T-helper 9 cell (primary cell): ENCODE measurements at places on chromosomes 13 and 19.
A peak's percentile ranks its signal among the peaks of the same experiment; 100 is the strongest.

GRCh38 chr13:104389691-104390090 is 1323.5 kb upstream of the SLC10A2 start:
- DNase-seq = no peak

DNA sequence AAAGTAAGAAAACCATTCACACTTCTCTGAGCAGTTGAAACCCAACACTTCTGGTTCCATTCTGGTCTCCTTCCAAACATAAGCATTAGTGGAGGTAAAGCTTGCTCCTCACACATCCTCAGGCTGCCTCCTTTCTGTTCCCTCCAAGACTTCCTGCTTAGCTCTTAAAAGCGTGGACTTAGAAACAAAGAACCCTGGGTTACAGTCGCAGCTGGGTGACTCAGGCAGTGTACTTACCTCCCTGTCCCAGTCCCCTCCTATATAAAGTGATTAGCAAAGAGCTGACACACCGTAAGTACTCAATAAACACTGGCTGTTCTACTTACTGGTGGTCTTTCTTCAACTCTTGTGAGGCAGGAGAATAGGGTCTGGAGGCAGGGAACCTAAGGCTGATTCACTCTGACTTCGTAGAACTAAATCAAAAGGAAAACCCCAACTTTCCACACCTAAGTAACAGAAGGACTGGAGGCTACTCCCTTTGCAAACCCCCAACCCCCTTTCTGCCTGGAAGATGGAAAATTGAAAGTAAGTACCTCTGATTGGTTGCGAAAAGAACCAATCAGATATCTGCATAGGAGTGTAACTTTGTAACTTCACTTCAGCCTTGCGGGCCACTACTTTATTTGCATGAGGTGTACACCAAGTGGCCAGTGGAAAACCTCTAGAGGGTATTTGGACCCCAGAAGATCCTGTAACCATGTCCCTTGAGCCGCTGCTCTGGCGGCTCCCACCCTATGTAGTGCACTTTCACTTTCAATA is 165.4 kb downstream of the SUCLA2 start:
- no peak for DNase-seq

GRCh38 chr13:110294622-110295021 is 12.3 kb downstream of the COL4A1 start:
- DNase-seq = no peak

- DNase-seq = no peak
Observed at GRCh38 chr19:50272263-50272897, 56.8 kb downstream of the KCNC3 start.

DNA sequence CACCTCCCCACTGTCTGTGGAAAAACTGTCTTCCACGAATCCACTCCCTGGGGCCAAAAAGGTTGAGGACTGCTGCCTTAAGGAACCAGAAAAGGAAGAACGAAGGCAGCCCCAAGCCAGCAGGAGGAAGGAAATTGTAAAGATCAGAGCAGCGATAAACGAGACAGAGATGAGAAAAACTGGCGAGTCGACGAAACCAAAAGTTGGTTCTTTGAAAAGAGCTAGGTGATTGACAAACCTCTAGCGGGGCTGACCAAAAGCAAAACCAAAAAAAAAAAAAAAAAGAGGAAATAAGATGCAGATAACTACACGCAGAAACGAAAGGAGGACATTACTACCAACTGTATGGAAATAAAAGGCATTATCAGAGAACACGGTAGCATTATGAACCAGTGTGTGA is 76.9 kb downstream of the GADD45B start:
- DNase-seq = peak; percentile 23

DNA sequence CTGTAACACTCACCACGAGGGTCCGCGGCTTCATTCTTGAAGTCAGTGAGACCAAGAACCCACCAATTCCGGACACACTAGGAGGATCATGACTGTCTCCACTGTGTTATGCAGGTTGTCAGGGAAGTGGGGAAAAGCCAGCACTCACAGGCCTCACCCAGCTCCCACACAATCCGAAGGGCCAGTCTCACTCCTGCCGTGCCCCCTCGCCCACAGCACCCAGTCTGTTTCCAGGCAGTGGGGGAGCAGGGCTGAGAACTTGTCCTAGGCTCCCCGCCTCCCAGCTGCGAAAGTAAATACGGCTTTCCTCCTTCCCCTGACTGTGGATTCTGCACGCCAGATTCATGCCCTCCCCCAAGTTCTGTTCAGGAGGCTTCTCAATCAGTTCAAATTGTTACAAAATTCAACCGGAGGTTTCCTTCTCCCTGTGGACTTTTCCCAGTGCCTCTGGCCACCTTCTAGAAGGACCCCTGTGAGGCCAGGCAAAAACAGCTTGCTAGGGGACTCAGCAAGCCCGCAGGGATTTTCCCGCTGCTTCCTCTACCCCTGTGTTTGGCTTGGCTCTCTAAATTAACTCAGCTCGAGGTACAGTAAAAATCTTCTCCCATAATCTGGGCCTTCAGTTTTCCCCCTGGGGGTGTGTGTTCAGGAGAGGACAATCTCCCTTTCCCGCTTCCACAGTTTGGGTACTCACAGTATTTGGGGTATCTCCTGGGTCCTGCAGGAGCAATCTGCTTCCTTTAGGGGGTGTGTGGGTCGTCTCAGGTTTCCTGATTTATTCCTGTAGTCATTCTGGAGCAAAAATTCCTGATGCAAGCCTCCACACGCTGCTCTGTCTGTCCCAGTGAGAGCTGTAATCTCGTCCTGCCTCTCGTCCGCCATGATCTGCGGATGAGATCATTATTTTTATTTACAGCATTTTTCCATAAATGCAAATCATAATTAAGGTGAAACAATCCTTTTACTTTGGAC is 899.8 kb downstream of the GPC5 start:
- DNase-seq = no peak

DNA sequence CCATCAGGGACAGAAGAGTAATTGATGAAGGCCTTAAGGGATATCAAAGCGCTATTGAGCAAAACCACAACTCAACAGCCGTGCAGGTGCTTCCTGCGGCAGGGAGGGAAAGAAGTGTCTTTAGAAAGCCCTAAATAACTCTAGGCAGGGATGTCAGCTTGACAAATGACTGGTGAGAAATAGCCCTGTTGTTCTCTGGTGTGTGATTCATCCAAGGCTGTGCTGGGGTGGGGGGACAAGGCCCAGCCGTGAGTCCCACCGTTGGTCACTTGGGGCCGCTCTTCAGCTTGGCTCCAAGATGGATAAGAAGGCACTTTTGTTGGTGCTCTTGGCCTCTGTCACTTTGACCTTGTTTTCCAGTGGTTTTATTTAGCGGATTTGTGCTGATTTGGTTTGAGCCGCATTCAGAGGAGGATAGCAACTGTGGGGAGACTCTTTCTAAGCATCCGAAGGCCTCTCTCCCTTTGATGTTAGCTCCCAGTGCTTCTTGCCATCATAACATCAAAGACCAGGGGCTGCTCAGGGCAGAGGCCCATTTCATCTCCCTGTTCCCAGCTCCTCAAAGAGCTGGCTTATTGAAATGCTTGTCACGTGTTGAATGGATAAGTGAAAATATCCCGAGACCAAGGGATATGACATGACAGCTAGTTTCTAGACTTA is 130.3 kb upstream of the SERP2 start:
- DNase-seq = no peak

DNA sequence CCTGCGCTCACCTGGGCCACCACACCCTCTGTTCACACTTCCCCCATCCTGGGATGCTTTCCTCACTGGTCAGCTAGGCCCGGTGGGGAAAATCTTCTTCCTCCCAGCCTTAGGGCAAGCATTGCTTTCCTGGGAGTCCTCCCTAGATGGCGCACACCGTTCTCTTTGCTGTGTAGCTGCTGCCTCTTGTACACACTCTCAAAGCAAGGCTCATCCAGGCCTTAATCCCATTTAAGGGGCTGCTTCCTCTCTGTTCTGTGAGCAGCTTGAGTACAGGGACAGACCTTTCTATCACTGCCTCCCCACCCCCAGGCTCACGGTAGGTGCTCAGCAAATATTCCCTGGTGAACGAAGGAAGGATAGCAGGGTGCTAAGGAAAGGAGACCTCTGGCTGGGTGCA is 11.1 kb downstream of the SLC7A10 start:
- no peak for DNase-seq

- no peak for DNase-seq
Observed at GRCh38 chr13:112616586-112617362, 28.8 kb upstream of the TUBGCP3 start.

DNA sequence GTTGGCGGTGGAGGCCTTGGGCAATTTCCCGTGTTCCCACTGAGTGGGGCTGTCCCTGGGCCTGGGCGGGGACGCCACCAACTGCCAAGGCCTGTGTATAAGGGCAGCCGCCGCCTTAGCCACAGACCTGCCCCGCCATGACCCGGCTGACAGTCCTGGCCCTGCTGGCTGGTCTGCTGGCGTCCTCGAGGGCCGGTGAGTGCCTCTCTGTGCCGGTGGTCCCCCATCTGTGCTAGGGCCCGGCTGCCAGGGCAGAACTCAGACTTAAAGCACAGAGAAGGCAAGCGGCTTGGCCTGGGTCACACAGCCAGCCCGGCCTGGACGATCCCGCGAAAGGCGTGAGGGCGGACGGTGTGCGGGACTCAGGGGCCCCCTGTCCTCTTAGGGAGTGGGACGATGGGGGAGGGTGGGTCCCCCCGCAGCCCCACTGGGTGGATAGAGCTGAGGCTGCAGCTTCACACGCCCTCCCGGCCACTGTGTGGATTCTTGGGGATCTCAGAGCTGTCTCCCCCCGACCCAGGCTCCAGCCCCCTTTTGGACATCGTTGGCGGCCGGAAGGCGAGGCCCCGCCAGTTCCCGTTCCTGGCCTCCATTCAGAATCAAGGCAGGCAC is at the start of gene AZU1:
TSS of gene AZU1 (plus strand) at position 128 of the 612 bp plus-strand sequence. CDS start at position 138, 10 bp downstream.
- DNase-seq = no peak

GRCh38 chr19:50147462-50148423 is 15.3 kb downstream of the IZUMO2 start:
- peak; percentile 56 for DNase-seq

- no peak for DNase-seq
Observed at GRCh38 chr13:112483299-112483698, 104.7 kb downstream of the TUBGCP3 start.

DNA sequence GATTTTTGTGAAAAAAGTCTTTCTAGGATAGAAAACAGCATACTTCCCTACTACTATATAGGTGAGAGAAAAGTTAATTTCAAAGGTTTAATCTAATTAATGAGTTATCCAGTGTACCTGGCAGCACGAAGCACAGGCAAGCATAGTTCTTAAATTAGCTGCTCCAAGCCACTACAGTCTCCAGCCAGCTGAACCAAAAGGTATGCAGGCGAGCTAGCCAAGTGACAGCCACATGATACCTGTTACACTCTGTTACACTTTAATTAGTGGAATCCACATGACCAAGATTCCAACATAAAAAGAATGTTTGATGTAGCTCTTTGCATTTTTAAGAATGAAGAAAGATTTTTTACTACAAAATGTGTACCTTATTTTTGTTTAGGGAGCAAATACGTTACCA is 15.5 kb downstream of the SLC25A30 start:
- DNase-seq = no peak

DNA sequence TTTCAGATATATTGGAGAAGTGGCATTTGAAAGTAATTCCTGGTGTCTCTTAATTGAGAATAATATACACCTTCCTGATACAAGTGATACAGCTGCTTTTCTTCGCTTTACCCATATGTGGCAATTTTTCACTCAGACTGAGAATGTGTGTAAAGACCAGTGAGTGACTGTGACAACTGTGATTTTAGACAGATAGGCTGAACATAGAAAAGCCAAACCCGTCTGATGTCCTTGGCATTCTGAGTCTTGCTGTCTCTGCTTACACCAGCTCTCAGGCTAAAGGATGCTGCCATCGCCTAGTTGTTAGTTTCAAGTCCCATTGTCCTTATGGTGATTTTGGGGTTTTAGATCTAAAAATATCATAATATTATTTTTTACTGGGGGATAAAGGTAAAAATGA is 492.6 kb downstream of the RFC3 start:
- DNase-seq = no peak

DNA sequence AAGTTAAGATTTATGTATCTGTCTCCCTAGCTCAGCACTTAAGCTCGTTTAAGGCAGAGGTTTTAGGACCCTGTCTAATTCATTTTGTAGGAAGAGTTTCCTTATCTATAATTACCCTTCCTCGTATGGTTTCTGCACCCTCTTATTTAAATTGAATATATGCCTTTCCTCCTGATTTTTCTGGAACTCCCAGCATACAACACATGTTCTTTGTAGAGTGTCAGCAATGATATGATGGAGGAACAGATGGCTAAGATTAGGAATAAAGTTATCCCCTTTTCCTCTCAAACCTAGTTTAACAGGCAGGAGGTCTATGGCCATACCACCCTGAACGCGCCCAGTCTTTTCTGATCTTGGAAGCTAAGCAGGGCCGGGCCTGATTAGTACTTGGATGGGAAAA is 359.5 kb downstream of the PCDH17 start:
- no peak for DNase-seq

- DNase-seq = no peak
Observed at GRCh38 chr19:15299568-15300409, 32.5 kb downstream of the BRD4 start.

DNA sequence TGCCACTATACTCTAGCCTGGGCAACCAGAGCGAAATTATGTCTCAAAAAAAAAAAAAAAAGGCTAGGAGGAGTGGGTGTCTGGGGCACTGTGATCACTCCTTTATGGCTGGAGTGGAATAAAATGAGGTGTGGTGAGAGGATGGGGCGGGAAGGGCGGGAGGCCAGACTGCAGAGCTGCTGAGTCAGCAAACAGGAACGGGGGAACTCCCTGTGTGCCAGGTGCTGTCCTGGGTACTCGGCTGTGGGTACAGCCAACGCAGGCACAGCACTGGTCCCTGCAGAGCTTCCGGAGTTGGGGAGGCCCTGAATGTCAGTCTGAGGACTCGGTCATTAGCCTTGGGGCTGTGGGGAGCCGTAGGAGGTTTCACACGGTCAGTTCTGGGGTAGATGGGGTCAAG is 5.7 kb downstream of the PRPF31 start:
- no peak for DNase-seq

DNA sequence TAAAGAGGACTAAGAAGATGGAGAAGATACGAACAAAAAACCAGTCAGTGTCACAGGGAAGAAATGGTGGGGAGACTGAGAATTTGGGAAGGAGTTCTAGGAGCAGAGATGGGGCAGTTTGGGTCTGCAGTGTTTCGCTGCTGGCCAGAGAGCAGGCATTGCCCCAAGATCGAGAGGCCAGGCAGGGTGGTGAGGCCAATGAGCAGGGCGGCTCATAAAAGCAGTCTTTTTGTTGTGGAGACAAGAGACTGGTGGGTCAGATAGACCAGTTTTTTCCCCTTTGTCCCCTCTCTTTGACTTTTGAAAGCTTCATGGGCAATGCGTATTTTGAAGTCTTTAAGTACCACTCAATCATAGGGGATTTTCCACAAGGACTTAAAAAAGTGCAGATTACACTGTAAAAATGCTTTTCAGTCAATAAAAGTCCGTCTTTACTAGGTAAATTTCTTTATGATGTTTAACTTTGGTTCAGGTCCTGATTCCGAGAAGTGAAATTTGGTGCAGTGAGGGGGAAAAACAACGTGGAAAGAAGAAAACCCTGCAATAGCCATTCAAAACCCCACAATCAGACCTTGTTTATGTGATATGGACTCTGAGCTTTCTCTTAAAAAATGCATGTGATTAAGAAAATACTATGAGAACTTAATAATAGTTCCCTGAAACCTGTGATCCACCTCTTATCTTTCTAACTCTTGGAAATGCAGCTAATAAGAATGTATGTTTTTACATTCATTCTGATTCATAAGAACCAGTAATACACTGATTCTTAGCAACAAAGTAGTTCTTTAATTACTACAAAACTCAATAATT is 338.9 kb downstream of the KLF5 start:
- no peak for DNase-seq

GRCh38 chr13:62524498-62524897 is 1108.8 kb upstream of the PCDH20 start:
- no peak for DNase-seq

GRCh38 chr19:13207237-13207845 is 57.1 kb downstream of the IER2 start:
- no peak for DNase-seq
